ENCODE measurements at places on chromosomes 13 and 19.

DNA sequence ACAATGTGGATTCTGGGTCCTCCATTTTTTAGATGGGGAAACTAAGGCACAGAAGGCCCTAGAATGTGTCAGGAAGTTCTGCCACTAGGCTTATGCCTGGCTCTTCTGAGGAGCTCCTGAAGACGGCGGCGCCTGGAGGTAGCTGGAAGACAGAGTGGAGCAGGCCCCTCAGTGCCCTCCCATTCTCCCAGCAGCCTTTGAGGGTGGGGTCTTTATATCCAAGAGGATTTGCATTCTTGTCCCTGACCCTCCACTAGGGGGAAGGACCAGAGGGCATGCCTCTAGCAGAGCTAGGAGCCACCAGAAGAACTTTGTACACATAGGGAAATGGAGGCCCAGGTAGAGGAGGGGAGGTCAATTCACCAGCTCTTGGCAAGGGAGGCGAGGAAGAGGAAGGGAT lies 9.4 kb downstream of the CELF5 start:
- H3K27ac ChIP-seq, result no peak overlapping the region
- H3K4me3 ChIP-seq, result no peak overlapping the region
- H3K27me3 ChIP-seq, result peaks cover 14% of the 10 kb centered on the region
- no peaks in the 10 kb centered on the region for H3K4me1 ChIP-seq

- peaks cover 47% of the 10 kb centered on the region for H3K4me1 ChIP-seq
- peak overlapping the region; percentile 58 for H3K27ac ChIP-seq
- H3K27me3 ChIP-seq, result no peaks in the 10 kb centered on the region
- peak; percentile 71 for DNase-seq
- peaks cover 2% of the 10 kb centered on the region for H3K36me3 ChIP-seq
These were observed 587 bp downstream of the TMEM238 start for GRCh38 chr19:55383279-55384130.

- no peak overlapping the region for H3K4me3 ChIP-seq
- H3K27ac ChIP-seq, result no peak overlapping the region
- no peak for DNase-seq
- no peaks in the 10 kb centered on the region for H3K4me1 ChIP-seq
These were observed 19.0 kb upstream of the KPNA3 start for GRCh38 chr13:49811527-49811908.

DNA sequence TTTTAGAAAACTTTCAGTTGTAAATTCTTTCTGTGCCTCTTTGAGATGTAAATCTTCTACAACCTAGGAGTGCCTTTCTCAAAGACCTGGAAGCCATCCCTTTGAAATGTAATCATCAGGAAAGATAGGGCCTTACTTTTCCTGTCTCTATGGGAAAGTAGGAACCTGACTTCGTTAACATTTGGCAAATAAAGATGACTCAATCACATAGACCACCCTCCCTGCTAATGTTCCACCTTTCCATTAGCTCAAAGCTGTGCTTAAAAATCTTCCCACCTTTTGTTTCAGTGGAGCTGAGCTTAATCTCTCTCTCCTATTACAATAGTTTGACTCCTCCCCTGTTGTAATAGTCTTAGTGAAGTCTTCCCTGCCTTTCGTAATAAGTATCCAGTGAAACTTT lies 247.7 kb downstream of the OLFM4 start:
- no peaks in the 10 kb centered on the region for H3K27me3 ChIP-seq
- no peaks in the 10 kb centered on the region for H3K4me1 ChIP-seq
- no peaks in the 10 kb centered on the region for H3K36me3 ChIP-seq
- H3K27ac ChIP-seq, result no peak overlapping the region

DNA sequence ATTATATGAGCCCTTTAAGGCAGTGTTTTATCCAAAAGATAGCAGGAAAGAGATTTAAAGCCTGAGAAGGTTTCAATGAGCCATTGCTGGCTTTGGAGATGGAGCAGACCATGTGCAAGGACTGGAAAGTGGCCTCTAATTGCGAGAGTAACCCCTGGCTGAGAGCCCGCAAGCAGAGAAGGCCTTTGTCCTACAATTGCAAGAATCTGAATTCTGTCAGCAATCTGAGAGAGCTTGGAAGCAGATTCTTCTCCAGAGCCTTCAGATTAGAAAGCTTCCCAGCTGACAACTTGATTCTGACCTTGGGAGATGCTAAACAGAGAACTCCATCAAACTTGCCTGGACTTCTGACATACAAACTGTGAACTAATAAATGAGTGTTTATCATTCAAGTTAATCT lies 528.7 kb upstream of the KLF12 start:
- H3K36me3 ChIP-seq, result no peaks in the 10 kb centered on the region

GRCh38 chr19:38399081-38399480 lies 3.8 kb upstream of the FAM98C start:
- peaks cover 34% of the 10 kb centered on the region for H3K27me3 ChIP-seq
- no peak overlapping the region for H3K4me3 ChIP-seq
- no peak for DNase-seq
- no peaks in the 10 kb centered on the region for H3K36me3 ChIP-seq

GRCh38 chr13:26112843-26113242 lies 61.0 kb upstream of the SHISA2 start:
- peaks cover 9% of the 10 kb centered on the region for H3K27me3 ChIP-seq
- H3K4me1 ChIP-seq, result no peaks in the 10 kb centered on the region
- H3K36me3 ChIP-seq, result no peaks in the 10 kb centered on the region
- no peak overlapping the region for H3K4me3 ChIP-seq
- H3K27ac ChIP-seq, result no peak overlapping the region
- DNase-seq, result no peak

GRCh38 chr13:49652355-49653305 lies 24.3 kb downstream of the ARL11 start:
- H3K27ac ChIP-seq, result no peak overlapping the region
- no peaks in the 10 kb centered on the region for H3K27me3 ChIP-seq
- H3K36me3 ChIP-seq, result peaks cover 8% of the 10 kb centered on the region
- H3K4me3 ChIP-seq, result no peak overlapping the region
- DNase-seq, result peak; percentile 86

DNA sequence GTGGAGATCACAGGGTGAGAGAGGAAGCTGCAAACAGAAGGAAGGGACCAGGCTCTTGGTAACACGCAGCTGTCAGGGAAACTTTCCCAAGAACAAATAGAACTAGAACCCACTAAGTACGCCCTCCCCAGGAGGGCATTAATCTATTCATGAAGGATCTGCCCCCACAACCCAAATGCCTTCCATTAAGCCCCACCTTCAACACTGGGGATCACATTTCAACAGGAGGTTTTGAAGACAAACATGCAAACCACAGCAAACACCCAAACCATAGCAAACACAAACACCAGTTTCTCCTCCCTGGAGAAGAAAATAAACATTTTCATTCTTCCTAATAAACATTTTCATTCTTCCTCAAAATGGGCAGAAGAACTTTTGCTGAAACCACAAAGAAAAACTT lies 329.6 kb downstream of the EFNB2 start:
- no peak overlapping the region for H3K4me3 ChIP-seq
- no peaks in the 10 kb centered on the region for H3K4me1 ChIP-seq
- H3K36me3 ChIP-seq, result no peaks in the 10 kb centered on the region
- DNase-seq, result no peak
- H3K27me3 ChIP-seq, result no peaks in the 10 kb centered on the region

- H3K4me3 ChIP-seq, result no peak overlapping the region
- no peak overlapping the region for H3K27ac ChIP-seq
- H3K36me3 ChIP-seq, result no peaks in the 10 kb centered on the region
- DNase-seq, result no peak
- peaks cover 69% of the 10 kb centered on the region for H3K27me3 ChIP-seq
These were observed 15.7 kb upstream of the IGFL4 start for GRCh38 chr19:46056536-46056935.

DNA sequence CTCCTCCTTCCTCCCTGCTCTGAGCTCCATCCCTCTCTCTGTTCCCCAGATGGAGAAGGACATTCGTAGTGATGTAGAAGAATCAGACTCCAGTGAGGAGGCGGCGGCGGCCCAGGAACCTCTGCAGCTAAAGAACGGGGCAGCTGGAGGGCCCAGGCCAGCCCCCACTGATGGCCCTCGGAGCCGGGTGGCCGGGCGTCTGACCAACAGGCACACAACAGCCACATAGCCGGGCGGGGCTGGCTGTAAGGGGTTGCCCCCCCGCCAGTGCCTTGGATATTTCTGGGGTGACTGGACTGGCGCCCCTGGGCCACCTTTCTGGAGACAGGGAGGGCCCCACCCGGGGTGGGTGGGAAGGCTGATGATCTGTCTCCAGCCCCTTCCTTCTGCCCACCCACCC lies 46.3 kb downstream of the CD320 start:
- H3K36me3 ChIP-seq, result peaks cover under 1% of the 10 kb centered on the region
- H3K4me1 ChIP-seq, result no peaks in the 10 kb centered on the region
- H3K27ac ChIP-seq, result no peak overlapping the region

GRCh38 chr13:44403461-44404056 lies 29.9 kb downstream of the SERP2 start:
- H3K4me1 ChIP-seq, result peaks cover 77% of the 10 kb centered on the region
- H3K4me3 ChIP-seq, result no peak overlapping the region
- H3K27me3 ChIP-seq, result no peaks in the 10 kb centered on the region
- H3K36me3 ChIP-seq, result no peaks in the 10 kb centered on the region
- H3K27ac ChIP-seq, result no peak overlapping the region

DNA sequence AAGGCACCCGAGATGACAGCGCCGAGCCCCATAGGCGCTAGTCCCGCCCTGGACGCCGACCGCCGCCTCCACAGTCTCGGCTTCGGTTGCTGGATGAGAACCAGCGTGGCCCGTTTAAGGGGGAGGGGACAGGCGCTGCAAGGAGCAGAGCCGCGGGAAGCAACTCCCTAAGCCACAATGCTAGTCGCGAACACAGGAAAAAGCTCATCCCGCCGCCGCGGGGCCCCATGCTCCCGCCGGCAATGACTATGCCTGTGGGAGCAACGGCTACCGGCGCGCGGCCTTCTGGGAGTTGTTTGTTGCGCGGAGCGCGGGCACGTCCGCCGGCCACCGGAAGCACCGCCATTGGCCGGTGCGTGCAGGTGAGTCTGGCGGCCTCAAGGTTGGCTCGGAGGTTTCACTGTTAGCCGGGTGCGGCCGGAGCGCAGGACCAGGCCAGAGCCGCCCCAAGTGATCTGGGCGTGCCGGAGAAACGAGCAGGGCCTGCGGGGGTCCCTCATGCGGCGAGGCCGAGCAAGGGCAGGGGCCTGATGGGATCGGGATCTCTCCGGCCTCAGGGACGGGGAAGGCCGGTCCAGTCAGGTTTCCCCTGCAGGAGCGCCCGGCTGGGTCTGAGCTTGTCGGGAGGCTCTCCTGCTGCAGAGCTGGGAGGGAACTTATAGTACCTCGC lies at the start of gene ZNF544:
ZNF544 (plus strand) TSS at position 330 of the 670 bp plus-strand sequence. CDS start 15,110 bp downstream, outside the sequence.
- H3K27ac ChIP-seq, result peak within 1 kb of the TSS; percentile 86
- H3K27me3 ChIP-seq, result no peaks in the 10 kb centered on the region
- H3K4me1 ChIP-seq, result peaks cover 14% of the 10 kb centered on the region
- peak; percentile 52 for DNase-seq
- H3K36me3 ChIP-seq, result peaks cover 42% of the 10 kb centered on the region

DNA sequence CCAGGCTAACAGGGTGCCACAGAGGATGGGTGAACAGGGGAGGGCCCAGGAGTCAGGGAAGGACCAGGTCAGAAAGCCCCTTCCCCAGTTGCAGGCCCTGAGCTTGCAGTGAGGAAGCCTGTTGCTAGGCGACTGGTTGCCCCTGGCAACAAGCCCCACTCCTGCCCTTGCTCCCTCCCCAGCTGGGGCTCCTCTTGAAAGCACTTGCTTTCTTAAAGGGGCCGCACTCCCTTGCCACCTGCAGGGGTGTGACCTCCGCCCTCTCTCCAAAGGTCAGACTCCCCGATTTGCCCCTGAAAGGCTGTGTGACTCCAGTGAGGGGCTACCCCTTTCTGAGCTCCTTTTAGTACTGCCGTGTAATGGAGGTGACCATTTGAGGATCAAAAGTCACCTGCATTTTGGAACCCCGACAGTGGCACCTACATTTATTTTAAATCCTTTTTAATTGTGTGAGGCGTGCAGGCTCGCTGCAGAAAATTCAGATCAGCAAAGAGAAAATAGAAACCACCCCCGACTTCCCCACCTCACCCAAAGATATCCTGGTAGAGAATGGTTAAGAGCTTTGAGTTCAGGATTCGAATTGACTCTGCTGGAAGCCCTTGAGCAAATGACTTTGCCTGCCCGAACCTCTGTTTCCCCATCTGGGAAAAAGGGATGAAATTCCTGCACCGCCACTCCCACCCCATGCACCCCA lies 4.8 kb downstream of the FCHO1 start:
- peak; percentile 62 for DNase-seq
- H3K27me3 ChIP-seq, result no peaks in the 10 kb centered on the region
- H3K27ac ChIP-seq, result no peak overlapping the region
- H3K4me1 ChIP-seq, result peaks cover 39% of the 10 kb centered on the region

DNA sequence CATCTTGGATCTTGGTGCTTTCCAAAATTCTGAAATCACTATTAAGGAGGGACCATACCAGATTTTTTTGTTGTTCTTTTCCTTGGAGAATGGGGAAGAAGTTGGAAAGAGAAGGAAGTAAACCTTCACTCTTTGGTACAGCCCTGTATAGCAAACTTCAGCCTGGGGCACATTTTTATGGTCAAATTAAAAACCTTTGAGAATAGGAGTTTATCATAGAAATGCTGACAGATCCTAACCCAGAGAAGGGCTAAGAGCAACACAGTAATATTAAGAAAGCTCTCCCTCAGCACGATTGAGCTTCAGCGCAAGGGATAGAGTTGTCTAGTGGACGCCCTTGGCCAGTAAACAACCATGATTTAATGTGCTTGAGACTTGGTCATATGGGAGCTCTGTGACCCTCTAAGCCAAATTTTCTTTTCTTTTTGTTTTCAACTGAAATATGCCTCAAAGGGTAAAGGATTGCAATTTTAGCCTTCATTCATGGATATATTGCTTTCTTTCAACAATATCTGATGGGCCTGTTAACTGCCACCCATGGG lies 294.3 kb upstream of the MAB21L1 start:
- H3K4me3 ChIP-seq, result no peak overlapping the region
- H3K27ac ChIP-seq, result no peak overlapping the region
- H3K36me3 ChIP-seq, result no peaks in the 10 kb centered on the region
- DNase-seq, result no peak

DNA sequence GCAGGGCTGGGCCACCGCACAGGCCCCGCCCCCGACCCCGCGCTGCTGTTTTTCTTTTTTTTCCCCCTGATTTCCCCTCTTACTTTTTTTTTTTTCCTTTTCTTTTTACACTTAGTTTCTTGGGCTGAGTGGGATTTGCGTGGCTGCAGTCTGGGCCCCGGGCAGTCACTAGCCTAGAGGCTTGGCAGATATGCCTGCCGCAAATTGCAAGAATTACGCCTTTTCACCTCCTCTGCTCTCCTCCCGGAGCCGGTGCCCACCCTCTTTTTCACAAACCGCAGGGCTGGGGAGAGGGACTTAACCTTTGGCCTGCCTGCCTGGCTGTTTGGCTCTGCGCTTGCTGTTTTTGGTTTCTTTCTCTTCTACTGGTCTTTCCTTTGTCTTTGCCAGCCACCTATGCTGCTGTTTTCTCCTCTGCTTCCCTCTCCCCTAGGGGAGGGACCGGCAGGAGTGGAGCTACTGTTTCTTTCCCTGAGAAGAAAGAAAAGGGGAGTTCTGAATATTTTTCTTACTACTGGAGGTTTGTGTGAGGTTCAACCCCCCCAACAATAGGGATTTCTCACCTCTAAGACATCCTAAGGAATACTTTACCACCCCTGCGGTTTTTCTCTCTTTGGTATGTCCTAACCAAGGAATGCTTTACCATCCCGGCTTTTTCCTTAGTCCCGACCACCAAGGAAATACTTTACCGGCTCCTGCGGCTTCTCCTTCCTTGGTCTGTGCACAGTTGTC lies 11.0 kb downstream of the ZNF552 start:
- H3K4me1 ChIP-seq, result peaks cover 27% of the 10 kb centered on the region
- H3K4me3 ChIP-seq, result peak overlapping the region; percentile 26
- peak; percentile 76 for DNase-seq
- peaks cover 13% of the 10 kb centered on the region for H3K36me3 ChIP-seq
